NCI-H1105 treated with DMSO at 0.1 percent for 48 hours (cell line): ENCODE measurements at places on chromosomes 12 and 14.

DNA sequence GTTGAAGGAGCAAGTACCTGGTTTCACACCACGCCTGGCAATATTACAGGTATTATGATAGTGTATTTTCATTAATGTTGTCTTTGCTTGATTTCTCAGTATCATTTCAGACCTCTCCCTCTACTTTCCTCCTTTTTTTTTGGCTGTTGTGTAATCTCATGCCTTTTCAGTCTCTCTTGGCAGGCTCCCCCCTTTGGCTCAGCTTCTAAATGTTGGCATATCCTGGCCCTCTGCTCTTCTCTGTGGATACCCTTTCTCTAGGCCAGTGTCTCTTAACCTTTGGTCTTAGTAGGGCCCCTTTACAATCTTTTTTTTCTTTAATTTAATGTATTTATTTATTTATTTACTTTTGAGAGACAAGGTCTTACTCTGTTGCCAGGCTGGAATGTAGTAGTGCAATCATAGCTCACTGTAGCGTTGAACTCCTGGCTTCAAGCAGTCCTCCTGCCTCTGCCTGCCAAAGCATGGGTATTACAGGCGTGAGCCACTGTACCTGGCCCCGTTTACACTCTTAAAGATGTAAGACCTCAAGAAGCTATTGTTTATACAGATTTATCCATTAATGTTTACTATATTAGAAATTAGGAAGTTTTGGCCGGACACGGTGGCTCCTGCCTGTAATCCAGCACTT lies 12.8 kb downstream of the MTHFD1 start:
- no peak for DNase-seq

DNA sequence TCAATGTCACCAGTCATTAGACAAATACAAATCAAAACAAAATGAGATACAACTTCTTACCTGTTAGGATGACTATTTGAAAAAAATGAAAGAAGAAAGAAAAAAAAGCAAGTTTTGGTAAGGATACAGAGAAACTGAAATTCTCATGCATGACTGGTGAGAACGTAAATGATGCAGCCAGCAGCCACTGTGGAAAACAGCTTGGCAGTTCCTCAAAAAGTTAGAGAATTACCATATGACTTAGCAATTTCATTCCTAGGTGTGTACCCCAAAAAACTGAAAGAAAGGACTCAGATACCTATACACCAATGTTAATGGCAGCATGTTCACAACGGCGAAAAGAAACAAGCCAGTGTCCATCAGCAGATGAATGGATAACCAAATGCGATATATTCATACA lies 26.6 kb downstream of the NINJ2 start:
- DNase-seq = no peak

- no peak for DNase-seq
Observed at GRCh38 chr12:27355979-27356378, 23.3 kb downstream of the BMAL2 start.

- DNase-seq = no peak
Observed at GRCh38 chr12:120943482-120943881, 34.9 kb upstream of the HNF1A start.

GRCh38 chr14:101457936-101458740 lies 103.2 kb upstream of the DIO3 start:
- DNase-seq = no peak

DNA sequence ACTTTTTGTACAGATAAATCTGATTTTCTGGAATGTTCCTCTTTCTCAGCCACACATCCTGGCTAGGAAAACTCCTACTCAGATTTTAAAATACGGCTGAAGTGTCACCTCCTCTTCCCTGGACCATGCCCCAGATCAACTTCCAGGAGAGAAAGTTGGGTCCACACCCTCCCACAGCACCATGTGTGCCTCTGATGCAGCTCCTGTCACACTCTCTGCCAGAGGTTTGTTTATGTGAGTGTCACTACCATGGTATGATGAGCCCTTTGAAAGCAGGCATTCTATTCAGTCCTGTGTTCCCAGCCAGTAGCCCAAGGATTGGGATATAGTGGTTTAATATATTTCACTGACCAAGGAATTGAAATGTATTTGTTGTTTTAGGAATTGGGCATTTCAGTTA lies 287.2 kb upstream of the ATP2B1 start:
- DNase-seq = no peak

DNA sequence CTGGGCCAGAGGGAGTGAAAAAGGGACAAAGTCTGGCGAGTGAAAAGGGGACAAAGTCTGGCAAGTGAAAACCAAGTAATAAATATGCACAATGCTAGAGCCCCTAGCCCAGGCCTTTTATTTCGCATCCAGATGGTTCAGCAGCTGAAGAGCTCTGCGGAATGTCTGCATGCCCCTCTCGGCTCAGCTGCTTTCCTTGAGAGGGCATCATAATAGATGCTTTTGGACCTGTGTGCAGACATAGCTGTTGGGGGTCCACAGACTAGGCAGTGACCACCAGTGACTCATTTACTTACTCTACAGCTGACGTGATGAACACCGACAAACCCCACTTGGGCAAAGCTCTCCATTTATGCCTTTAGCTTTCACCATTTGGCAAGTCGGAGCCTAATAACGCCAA lies 4.3 kb downstream of the NIN start:
- no peak for DNase-seq

DNA sequence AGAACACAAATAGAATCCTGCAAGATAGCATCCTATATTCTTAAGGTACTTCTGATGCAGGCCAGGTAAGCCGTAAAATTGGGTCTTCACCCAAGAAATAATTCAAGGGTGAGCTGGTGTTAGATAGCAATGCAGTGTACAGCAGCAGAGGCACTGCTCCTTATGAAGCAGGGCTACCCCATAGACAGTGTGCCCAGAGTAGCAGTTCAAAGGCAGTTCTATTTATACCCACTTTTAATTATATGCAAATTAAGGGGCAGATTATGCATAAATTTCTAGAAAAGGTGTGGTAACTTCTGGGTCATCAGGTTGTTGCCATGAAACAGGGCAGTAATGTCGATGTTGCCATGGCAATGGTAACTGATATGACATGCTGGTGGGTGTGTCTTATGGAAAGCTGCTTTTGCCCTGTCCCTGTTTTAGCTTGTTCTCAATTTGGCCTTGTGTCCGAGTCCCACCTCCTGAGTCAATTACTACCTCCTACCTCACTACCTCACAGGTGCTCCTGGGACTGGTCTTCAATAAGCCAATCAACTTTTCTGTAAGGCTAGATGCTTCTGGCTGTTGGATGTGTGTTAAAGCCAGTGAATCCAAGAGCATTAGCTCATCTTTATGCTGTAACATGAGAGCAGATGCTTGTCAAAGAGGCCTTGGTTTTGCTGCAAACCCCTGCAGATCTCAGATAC lies 61.0 kb downstream of the PPM1A start:
- DNase-seq = no peak

- no peak for DNase-seq
Observed at GRCh38 chr14:92014040-92014439, 25.8 kb downstream of the TRIP11 start.

DNA sequence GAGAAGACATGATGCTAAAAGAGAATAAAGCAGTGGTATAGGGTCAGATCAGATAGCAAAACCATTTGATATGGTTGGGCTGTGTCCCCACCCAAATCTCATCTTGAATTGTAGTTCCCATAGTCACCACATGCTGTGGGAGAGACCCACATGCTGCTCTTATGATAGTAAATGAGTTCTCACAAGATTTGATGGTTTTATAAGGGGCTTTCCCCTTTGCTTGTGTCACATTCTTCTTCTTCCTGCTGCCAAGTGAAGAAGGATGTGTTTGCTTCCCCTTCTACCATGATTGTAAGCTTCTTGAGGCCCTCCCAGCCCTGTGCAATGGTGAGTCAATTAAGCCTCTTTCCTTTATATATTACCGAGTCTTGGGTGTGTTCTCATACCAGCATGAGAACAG lies 49.4 kb downstream of the SLC16A7 start:
- DNase-seq = no peak

DNA sequence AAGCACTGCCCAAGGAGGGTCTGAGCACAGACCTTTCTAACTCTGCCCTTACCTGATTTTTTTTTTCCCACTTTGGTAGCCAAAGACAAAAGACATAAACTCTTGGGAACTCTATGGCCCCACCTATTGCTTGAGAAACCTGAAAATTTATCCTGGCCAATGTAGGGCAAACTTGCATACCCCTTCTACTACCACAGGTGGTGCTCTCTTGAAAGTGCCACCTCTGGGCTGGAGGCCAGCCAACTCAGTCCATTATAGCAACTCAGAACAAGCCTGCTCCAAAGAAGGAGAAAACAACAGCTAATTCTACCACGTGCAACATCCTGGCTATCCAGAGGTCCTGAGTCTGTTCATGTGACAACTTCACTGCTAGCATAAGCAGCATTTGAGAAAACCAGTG lies 55.7 kb upstream of the ABCD2 start:
- no peak for DNase-seq

- DNase-seq = no peak
Observed at GRCh38 chr12:90959032-90959431, 4.1 kb upstream of the CCER1 start.

DNA sequence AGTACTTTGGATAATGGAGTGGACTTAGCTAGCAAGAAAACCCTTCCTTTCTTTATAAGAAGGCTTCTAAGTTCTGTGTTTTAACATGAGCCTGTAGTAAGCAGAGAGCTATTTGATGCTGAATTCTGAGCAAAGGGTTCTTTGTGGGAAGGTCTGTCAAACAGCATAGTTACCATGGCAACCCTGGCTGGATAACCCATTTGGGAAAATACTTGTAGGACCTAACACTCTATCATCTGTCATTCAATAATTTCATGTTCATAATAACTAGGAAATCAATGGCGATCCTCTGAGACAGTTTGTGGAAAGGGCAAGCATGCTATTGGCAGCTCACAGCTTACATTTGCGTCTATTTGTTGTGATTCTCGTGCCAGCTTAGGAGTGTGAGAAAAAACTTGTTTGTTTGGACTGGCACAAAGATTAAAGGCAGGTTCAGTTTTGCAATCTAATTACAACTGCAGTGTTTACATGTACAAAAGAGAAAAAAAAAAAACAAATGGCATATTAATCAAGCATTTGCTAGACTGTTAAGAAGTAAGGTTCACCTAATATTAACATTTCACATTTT lies 219.2 kb downstream of the PDZRN4 start:
- peak; percentile 82 for DNase-seq

DNA sequence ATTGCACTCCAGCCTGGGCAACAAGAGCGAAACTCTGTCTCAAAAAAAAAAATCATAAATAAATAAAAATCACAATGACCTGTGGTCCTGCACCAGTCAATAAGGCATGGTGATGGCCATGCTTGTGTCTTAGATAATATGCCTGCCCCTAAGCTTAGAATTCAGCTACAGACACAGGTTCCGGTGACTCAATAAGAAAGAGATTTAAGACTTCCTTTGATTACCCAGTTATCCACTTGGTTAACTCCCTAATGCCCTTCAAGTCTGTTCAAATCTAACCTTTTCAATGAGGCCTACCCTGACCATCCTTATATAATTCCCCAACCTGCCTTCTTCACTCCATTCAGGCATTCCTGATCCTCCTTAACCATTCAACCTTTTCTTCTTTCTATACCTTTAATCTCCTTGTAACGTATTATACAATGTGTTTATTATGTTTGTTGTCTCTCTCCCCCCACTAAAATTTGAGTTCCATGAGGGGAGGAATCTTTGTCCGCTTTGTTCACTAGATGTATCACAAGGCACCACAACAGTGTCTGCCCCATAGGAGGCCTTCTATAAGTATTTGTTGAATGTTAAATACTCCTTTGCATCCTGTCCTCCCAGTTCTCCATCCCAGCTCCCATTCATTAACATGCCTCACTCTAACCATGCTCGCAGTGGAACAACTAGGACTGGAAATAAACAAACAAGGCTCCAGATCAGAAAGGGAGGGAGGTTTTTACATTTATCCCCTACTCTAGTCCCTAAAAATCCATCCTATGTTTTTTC lies 8.9 kb downstream of the MAP4K5 start:
- DNase-seq = no peak

DNA sequence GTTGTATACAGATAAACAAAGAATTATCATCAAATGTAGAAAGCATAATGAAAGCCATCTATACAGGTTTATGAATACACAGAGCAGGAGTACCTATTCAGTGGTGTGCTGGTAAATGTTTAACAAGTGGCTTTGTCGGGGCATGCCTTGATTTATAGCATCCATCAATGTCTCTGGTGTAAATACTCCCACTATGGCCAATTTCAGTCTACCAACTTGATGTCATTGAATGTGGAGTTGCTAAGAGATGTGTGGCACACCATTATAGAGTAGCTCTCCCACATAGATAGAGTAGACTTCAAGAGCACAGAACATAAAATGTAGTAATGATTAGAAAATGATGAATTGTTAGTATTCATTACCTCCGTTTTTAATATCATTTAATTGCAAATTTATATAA lies 9.3 kb downstream of the GRIP1 start:
- peak; percentile 88 for DNase-seq

DNA sequence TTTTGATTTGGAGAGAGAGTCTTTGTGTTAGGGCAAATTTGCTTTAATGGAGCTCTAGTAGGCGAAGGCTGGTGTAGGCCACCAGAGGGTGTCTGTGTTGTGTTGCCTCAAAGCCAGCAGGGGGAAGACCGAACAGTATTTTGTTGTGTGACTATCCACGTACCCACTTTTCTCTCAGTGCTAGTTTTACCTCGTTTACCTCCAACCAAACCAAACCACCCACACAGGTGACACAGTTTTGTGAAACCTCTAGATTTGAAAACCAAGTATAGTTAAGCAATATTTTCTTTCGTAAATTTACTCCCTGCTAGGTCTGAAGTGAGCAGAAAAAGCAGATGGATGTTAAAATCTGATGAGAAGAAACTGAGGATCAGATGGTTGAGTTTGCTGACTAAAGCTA lies 36.3 kb upstream of the NPFF start:
- peak; percentile 6 for DNase-seq
